Activated CD8-positive, alpha-beta memory T cell treated with anti-CD3 and anti-CD28 coated beads for 1 hour (primary cell): ENCODE measurements at places on chromosomes 12 and 14.

DNA sequence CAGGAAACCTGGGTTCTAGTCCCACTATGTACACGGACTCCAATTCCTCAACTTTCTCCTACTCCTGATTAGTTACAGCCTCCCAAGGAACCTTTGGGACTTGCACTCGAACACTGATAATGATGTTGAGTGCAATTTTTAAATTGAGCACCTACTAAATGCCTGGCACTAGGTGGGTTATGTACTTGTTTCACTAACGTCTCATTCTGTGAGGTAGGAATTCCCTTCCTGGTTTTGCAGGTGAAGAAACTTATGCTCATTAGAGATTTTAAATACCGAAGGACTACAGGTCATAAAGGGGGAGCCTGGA is 536 bp downstream of the PARPBP start:
- DNase-seq, result no peak

DNA sequence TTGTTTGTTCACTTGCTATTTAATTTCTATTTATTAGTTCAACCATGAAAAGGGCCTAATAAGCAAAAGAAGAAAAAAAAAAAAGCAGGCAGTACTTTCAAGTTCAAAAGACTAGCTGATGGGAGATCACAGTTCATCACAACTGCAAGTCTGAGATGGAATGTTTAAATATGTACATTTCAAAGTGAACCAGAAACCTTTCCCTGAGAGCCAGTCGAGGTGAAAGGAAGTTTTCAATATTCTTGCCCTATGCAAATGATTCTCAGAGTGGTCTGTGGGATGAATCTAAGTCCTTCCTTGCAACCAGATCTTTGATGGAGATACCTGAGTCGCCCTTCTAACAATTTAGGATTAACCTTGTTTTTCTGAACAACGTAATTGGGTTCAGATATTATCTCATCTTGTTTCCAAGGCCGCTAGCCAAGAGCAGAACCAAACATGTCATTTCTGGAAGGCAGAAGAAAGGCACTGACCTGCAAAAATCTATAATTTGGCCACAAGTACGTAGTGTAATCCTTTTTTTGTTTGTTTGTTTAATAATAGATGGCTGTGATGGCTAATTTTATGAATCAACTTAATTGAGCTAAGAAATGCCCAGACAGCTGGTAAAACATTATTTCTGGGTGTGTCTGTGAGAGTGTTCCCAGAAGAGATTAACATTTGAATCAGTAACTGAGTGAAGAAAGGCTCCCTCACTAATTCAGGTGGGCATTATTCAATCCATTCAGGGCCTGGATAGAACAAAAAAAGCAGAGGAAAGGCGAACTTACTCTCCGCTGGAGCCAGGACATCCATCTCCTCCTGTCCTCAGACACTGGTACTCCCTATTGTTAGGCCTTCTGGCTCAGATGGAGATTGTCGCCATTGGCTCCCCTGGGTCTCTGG is 171.1 kb upstream of the TMPO start:
- no peak for DNase-seq

DNA sequence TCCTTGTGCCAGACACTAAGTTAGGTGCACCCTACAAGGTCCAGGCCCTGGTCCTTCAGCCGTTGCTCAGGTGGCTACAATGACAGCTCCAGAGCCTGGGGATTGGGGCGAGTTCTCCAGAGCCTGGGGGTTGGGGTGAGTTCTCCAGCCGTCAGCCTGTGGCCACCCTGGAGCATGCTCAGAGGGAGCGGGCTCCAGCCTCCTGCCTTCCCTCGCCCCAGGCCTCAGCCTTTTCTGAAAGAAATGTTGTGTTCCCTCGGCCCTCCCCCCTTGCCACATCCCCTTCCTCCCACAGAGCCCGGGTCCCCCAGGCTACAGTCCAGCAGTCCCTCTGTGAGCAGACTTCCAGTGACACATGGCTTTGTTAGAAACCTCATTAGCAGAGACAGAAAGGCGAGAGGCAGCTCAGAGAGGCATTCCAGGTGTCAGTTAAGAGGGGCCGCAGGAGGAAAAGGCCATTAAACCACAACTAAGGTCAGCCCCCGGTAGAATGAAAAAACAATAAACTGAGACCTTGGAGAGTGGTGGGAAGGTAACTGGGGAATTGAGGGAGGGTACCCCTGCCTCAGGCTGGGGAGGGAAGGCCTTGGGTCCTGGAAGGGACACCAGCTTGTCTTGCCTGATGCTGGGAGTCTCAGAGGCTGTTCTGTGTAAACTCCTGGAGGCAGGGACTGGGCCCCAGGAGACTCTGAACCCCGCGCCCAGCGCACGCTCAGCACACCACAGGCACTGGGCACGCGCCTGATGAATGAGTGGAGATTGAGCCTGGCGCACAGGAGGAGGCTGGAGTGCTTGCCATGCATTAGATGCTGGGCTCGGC is 23.1 kb upstream of the COL2A1 start:
- no peak for DNase-seq

DNA sequence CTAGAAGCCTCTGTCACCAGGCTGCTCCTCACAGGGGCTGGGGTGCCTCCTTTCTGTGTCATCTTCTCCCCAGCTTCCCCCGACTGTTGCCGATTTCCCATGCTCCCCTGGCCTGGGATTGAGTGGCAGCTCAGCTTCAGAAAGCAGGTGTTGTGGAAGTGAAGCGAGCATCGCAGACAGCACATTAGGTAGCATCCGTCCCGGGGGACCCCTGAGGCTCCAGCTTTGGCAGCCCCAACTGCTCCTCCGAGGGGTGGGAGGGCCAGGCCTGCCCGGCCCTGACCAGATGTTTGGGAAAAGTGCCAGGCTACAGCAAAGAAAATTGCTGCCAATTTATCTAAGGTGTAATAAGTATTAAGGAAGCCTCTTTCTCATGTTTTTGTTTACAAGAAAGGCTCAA is 1045.6 kb downstream of the BCL11B start:
- DNase-seq, result no peak

- no peak for DNase-seq
Observed at GRCh38 chr12:59736786-59737185, 141.0 kb downstream of the SLC16A7 start.
